ENCODE measurements at places on chromosomes 13 and 19. TPM values are rescaled to one million over a fixed set of nuclear protein-coding genes. Genes with fewer than 3 reads are reported as not detected.

SIGLEC8 gene
- polyA plus RNA-seq = 0.61 TPM

CGB5 gene
- polyA plus RNA-seq = not detected

TFPT gene
- polyA plus RNA-seq = 22.8 TPM

MUC16 gene
- not detected for polyA plus RNA-seq

KIR3DL2 gene
- polyA plus RNA-seq = 0.18 TPM

NALCN gene
- 3.3 TPM for polyA plus RNA-seq

SOX1 gene
- polyA plus RNA-seq = not detected

All from urinary bladder (tissue), 4 donors.